DMS79 (cell line): ENCODE measurements at places on chromosomes 16 and 17.

DNA sequence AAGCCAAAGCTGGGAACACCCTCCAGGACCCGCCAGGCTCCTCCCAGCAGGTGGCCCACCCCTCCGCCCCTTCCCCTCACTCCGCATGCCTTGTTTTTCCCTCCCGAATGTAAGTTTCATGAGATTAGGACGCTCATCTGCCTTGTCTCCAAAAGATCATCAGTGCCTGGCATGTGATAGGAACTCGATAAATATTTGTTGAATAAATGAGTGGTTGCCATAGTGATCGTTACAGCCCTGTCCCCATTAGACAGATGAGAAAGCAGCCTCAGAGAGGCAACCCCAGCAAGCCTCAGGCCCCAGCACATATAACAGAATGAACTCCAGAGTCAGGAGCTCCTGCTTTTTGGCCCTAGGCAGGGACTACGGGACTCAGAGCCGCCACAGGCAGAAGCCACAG is 5.0 kb downstream of the CAMKK1 start:
- no peak for DNase-seq

GRCh38 chr16:2702438-2702825 is 17.6 kb downstream of the PRSS27 start:
- no peak for DNase-seq

DNA sequence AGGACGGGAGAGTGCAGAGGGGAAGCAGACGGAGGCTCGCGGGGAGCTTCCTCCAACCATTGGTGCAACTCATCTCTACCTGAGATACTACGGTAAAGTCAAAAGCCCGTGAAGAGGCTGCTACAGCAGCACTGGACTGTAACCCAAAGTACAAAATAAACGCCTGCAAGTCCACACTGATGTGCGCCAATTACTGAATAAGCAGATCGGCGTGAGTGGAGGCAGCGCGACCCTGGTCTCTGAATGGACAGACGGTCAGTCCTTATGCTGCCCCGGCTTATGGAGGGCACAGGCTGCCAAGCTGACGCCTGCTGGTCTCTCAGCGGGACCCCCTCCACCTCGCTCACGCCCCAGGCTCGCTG is 58.5 kb downstream of the LMF1 start:
- DNase-seq = peak; percentile 49

DNA sequence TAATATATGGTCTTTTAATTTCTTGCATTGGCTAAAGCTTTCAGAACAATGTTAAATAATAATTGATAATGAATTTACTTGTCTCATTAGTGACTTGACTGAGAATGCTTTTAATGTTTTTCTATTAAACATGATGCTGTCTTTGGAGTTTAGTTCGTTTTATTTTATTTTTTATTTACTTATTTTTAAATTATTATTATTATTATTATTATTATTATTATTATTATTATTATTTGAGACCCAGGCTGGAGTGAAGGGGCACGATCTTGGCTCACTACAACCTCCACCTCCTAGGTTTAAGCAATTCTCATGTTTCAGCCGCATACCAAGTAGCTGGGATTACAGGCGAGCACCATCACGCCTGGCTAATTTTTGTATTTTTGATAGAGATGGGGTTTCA is 4.4 kb downstream of the OR3A3 start:
- no peak for DNase-seq

GRCh38 chr16:69847643-69848042 is 85.5 kb downstream of the WWP2 start:
- no peak for DNase-seq

- DNase-seq = no peak
Observed at GRCh38 chr16:27317738-27318391, 4.1 kb downstream of the IL4R start.
